Fibroblast of the aortic adventitia (primary cell): ENCODE measurements at places on chromosomes 16 and 17.

DNA sequence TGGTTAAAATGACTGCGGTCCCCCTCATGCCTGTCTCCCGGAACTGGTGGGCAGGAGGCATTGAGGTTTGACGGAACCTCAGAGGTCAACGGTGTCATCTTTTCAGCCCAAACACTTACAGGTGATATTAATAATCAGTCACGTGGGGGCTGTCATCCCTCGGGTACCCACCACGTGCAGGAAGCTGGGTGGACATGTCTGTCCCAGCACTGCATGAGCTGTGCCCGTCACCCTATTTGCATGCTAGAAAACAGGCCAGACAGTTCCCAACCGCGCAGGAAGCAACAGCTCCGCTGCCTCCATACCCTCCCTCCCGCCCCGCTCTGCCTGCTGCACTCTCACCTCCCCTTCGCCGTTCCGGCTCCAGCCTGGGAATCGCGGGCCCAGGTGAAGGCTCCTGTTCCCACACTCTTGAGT lies 1.4 kb downstream of the SYNGR3 start:
- no peak for DNase-seq

DNA sequence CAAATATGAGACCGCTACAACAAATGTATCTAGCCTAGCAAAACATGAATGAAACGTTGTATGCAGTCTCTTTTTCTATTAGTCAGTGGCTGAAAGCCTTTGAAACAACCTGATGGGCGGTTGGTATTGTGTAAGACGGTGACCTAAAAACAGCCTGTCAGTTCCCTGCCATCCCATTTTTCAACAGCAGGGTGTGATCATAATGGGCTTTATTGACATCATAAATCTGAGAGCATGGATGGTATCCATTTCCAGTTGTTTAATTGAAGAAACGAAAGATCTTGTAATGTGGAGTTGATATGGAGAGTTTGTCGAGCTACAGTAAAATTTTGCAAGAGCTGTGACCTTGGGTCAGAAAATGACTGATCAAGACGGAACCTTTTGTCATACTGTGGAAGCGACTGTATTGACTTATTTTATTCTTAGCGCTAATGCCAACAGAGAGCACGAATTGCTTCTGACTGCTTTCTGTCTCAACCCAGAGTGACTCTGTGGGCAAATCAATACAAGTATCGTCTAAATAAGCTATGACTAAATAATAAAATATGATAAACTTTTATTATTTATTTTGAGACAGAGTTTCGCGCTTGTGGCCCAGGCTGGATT lies 12.3 kb upstream of the MEIOB start:
- DNase-seq = no peak

GRCh38 chr16:72689851-72690250 lies 358.1 kb downstream of the ZFHX3 start:
- DNase-seq = peak; percentile 60

DNA sequence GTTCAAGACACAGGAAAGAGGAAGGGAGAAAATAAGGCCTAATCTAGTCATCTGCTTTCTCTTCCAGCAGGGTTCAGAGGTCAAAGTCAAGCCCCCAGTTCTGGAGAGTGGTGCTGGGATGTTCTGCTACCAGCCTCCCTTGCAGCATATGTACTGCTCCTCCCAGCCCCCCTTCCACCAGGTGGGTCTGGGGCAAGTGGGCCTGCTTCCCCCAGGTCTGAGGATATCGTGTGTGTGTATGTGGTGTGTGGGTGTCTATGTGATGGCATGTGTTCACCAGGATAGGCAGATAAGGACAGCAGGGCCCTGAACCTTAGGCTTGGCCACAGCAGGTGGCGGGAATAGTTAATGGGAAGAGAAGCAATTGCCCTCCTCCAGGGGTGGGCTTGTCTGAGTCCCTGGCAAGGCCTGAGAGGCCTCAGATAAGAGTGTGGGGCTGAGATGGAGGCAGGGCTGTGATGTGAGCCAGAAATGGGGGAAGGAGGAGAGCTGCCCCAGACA lies 21.1 kb downstream of the FOXN1 start:
- no peak for DNase-seq

DNA sequence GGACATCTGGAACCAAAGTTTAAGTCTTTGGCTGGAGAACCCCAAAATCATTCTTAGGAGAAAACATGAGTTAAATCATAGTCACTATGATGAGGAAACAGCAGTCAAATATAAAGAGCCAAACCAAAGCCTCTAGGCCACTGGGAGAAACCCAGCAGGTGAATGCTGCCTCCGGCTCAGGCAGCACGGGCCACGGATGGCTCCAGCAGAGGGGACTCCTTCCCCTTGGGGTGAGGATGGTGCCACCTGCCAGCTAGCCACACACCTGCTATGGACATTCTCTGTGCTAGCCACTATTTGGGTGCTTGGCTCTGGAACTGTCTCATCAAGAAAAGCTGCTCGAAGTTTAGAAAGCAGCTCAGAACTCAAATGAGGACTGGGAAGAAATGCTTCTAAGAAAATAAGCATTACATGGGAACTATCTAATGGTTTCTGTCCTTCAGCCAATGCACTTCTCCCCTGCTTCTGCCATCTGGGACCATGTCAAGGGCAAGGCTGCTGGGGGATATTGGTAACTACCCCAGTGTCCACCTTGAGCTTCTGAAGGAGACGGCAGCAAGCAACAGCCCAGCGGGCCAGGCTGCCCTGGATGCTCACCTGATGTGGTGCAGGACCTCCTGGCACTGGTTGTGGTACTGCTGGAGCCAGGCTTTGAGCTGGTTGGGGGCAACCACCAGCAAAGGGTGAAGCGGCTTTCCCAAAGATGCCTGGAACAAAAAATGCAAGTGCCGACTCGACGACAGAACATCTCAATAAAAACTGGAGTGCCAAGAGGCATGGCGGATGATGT lies 22.5 kb downstream of the ELAC2 start:
- DNase-seq = no peak

- DNase-seq = no peak
Measured at GRCh38 chr16:86459266-86459665, 51.1 kb upstream of the FOXF1 start.

- DNase-seq = peak; percentile 5
Measured at GRCh38 chr16:3659251-3659650, 4.8 kb downstream of the DNASE1 start.

DNA sequence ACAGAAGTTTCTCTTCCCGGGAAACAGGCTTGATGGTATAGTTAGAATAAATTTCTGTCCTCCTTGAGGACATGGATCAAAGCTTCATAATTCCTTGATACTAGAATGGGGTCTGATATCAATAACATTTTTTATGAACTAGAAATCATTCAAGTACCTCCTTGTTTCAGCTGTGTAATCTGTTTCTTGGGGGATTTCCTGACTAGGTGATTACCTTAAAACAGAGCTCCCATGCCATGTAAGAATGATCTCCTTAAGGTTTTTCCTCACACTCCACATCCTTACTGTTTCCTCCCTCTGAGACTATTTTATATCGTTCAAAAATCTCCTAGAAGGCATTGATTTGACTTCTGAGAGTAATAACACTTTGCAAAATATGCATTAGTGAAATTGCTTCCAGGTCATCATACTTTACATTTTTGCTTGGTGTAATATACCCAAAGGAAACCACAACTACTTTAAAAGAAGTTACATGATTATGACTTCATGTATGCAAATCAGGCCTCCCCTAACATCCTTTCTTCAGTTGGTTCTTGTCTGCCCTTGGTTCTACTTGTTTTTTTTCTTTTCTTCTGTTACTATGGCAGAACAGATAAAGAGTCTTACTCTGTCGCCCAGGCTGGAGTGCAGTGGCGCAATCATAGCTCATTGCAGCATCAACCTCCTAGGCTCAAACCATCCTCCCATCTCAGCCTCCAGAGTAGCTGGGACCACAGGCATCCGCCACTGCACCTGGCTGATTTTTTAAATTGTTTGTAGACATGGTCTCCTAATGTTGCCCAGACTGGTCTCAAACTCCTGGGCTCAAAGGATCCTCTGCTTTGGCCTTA lies 388.8 kb downstream of the ZFHX3 start:
- DNase-seq = no peak

GRCh38 chr16:58329135-58329534 lies 34.3 kb upstream of the PRSS54 start:
- peak; percentile 51 for DNase-seq

- DNase-seq = no peak
Measured at GRCh38 chr17:17076066-17076465, 33.8 kb downstream of the MPRIP start.

DNA sequence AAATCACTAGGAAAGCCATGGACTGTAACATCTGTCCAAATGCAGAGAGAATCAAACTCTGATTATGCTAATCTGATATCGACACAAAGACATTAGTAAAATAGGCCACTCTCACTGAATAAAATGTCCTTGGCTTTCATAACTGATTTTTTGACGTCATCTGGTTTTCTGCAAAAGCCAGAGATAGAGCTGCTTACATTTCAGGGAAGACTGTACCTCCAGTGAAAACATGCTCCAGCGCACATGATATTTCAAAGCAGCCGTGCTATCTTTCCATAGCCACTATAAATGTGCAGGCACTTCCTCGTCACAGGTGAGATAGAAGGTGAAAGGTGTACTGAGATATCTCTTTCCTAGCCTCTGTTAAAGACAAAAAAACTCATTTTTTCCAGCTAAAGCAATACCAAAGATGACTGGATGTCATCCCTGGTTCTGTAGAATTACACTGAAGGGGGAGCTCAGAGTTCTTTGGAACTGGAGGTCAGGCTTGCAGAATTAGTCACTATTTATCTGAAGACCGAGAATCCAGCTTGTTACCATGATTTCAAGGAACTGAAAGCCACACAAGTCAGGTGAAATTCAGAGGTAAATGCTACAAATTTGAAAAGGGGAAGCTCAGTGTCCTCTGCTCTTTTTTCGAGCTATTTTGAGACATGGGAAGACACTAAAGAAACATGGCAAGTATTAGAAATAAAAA lies 249.5 kb downstream of the CA10 start:
- DNase-seq = no peak

- no peak for DNase-seq
Measured at GRCh38 chr17:59362811-59363205, 31.4 kb downstream of the YPEL2 start.

DNA sequence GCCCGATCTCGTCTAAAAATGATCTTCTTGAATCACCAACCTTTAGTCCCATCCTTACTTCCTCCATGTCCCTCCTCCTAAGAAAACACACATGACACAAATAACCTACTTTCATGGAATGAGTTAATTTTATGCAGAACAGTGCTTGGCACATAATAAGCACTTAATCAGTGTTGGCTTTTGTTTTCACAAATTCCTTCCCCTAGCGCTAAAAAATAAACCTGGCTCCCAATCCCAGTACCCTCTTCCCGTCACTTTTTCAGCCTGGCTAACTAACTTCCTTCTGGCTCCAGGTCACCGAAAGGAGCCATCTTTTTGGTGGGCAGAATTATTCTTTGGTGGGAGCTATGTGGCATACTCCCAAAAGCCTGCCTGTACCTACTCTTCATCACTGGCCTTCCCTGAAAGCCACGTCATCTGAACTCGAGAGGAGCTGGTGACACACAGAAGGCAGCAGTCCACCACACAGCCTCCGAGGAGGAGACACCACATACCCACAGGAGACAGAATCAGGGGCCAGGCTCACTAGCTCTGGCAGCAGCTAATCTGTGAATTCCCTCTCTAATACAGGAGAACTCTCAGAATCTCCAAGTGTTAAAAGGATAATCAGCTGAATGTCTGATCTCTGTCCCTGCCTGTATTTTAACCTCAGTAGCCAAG lies 114.5 kb downstream of the SMG6 start:
- DNase-seq = peak; percentile 43

DNA sequence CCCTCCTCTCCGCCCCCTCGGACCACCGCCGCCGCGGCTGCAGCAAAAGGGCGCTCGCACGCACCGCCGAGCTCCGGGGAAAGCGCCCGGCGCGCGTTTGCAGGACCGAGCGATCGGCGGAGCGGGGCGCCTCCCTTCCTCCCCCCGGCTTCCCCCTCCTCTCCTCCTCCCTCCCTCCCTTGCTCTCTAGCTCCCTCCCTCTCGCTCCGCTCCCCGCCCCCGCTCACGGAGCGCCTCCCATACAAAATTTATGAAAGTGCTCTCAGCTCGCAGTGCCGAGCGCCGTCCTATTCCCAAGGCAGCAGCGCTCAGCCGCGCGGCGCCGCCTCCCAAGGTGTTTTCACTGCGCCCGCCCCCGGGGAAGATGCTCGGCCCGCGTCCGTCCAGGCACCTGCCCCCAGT lies at the start of gene RTN4RL1:
Gene RTN4RL1 (minus strand): TSS at position 115 of the 402 bp plus-strand sequence. CDS start 469 bp downstream, outside the sequence.
- DNase-seq = peak; percentile 52

DNA sequence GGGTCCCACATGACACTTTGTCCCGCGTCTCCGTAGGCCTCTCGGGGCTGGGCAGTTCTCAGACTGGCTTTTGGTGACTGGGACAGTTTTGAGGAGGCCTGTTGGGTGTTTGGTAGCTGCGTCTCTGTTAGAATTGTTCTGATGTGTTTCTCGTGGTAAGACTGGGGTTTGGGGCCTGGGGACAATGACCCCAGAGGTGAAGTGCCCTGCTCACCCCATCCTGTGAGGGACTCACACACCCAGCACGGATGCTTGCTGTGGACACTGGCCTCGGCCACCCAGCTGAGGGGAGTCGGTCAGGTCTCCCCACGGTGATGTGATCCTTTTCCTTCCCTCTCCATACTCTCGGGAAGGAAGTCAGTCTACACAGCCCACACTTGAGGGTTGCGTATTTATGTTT lies 50.3 kb downstream of the METRNL start:
- DNase-seq = no peak

- DNase-seq = no peak
Measured at GRCh38 chr17:13135506-13135905, 117.7 kb upstream of the ELAC2 start.

DNA sequence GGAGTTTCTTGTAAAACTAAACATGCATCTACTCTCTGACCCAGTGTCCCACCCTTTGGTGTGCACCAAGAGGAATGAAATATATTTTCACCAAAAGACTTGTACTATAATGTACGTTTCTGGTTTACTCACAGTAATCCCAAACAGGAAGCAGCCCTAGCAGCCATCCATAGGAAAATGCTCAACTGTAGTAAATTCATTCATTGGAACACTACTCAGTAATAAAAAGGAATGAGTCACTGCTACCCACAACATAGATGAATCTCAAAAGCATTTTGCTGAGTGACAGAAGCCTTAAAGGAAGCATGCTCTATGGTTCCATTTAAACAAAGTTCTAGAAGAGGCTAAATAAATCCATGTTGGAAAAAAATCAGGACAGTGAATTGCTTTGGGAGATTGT lies 37.6 kb upstream of the DHRS7B start:
- no peak for DNase-seq

GRCh38 chr17:15194859-15195277 lies 70.3 kb downstream of the PMP22 start:
- no peak for DNase-seq

DNA sequence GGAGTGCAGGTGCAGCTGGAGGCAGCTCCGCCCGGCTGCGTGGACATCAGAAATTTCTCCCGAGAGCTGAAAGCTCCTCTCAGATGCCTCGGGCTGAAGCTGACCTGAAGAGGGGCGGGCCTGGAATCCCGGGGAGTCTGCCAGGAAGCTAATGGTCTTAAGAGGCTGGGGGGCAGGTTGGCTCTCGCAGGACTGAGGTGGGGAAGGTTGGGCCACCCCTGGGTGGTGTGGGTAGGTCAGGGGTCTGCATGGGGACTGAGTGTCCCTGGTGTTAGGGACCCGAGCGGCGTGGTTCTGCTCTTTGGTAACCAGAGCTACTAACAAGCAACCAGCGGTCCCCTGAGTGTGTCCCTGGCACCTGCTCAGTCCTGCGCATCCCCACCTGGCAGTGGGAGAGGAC lies 3.5 kb downstream of the CHMP6 start:
- DNase-seq = no peak
